Central memory CD8-positive, alpha-beta T cell (primary cell): ENCODE measurements at places on chromosomes 6 and 20.

DNA sequence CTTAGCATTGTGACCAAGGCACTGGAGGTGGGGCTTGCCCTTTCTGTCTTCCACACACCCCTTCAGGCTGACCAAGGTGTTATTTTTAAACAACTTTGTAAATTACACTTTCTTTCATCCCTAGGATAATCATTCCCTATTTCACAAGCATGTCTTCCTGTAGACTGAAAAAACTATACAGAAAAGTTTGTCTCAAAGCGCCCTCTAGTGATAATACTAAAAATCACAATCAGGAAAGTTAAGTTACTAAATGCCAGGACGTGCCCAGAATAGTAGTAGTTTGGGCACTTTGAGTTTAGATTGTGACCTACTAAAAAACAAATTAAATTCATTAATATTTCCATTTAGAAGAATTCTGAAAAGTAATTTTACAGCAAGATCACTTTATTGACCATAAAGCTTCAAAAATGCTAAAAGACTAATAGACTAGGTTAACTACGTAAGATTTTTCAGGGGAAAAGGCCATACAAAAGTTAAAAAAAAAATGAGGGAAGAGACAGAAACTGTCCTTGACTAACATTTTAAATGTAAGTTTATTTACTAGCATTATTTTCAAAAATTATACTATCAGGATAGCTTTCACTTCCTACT is 123.3 kb upstream of the DUSP22 start:
- no peak for DNase-seq
- H3K4me3 ChIP-seq: no peak overlapping the region
- H3K36me3 ChIP-seq: no peaks in the 10 kb centered on the region
- H3K27ac ChIP-seq: no peak overlapping the region

DNA sequence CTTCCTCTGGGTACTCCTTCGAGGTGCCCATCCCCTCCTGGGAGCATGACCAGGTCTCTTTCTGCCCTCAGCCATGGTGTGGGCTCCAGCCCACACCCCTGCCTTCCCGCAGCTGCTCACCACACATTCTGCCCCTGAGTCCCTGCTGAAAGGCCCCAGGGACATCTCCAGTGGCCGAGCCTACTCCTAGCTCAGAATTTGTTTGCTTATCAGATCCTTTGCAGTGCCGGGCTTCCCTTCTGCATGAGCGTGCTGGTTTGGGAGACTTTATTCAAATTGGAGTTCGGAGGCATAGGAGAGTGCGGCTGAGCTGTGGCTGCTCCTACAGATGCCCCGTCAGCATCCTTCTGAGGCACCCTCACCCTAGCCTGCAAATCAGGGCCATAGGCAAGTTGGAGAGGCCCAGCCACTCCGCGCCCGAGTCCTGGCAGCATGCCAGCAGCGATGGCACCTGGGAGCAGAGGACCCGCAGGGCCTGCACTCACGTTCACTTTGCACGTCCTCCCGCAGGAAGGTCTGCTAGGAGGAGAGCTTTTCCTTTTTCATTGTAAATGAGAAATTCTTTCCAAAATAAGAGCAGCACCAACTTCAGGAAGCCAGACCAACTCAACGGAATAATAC is 327.3 kb downstream of the QKI start:
- no peak overlapping the region for H3K4me3 ChIP-seq
- no peaks in the 10 kb centered on the region for H3K4me1 ChIP-seq
- H3K27me3 ChIP-seq: peaks cover 28% of the 10 kb centered on the region
- H3K36me3 ChIP-seq: no peaks in the 10 kb centered on the region

DNA sequence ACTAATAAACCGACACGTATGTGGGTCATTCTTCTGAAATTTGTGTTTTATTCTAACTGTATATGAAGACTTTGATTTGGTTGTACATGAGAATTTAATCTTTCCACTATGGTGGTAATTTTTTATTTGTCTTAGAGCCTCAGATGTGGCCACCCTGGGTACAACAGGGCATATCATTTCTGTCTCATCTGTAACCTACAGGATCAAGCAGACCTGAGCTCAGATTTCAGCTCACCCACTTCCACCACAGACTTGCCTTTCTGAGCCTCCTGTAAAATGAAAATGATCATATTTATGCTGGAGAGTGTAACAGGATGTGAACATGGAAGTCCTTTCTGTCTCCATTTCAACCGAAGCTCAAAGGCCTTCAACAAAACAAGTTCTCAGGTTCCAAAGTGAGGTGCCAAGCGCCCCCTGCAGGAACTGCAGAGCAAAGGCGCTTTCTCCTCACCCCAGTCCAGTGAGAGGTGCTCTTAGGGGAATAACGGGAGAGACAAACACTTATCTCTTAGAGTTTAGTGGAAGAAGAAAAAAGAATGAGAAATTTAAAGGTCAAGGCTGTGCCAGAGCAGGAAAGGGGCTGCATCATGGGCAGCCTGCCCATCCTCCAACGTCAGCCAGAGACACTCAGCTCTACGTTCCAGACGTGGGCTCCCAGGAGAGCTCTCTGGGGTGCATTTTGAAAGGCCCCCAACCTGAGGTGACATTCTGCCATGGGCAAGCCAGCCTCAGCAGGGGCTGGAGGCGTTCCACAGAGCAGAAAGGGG is 23.0 kb upstream of the CD24 start:
- H3K27me3 ChIP-seq: no peaks in the 10 kb centered on the region
- H3K4me1 ChIP-seq: peaks cover 5% of the 10 kb centered on the region
- no peaks in the 10 kb centered on the region for H3K36me3 ChIP-seq

DNA sequence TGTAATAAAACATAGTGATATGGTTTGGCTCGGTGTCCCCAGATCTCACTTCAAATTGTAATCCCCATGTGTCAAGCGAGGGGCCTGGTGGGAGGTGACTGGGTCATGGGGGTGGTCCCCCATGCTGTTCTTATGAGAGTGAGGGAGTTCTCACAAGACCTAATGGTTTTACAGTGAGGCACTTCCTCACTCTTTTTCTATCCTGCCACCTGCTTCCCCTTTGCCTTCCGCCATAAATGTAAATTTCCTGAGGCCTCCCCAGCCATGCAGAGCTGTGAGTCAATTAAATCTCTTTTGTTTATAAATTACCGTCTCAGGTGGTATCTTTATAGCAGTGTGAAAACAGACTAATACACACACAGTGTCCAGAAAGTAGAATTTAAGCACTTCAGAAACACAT is 78.5 kb downstream of the REPS1 start:
- no peak overlapping the region for H3K4me3 ChIP-seq
- H3K27me3 ChIP-seq: no peaks in the 10 kb centered on the region
- H3K36me3 ChIP-seq: peaks cover 49% of the 10 kb centered on the region
- H3K27ac ChIP-seq: no peak overlapping the region
- H3K4me1 ChIP-seq: no peaks in the 10 kb centered on the region

GRCh38 chr6:12679341-12679740 is 37.2 kb upstream of the PHACTR1 start:
- no peaks in the 10 kb centered on the region for H3K4me1 ChIP-seq
- DNase-seq: no peak
- no peak overlapping the region for H3K27ac ChIP-seq
- no peaks in the 10 kb centered on the region for H3K36me3 ChIP-seq
- peaks cover 14% of the 10 kb centered on the region for H3K27me3 ChIP-seq

- no peaks in the 10 kb centered on the region for H3K27me3 ChIP-seq
- no peak overlapping the region for H3K27ac ChIP-seq
- peaks cover 4% of the 10 kb centered on the region for H3K36me3 ChIP-seq
Observed at GRCh38 chr6:151088963-151089362, 150.8 kb upstream of the AKAP12 start.

DNA sequence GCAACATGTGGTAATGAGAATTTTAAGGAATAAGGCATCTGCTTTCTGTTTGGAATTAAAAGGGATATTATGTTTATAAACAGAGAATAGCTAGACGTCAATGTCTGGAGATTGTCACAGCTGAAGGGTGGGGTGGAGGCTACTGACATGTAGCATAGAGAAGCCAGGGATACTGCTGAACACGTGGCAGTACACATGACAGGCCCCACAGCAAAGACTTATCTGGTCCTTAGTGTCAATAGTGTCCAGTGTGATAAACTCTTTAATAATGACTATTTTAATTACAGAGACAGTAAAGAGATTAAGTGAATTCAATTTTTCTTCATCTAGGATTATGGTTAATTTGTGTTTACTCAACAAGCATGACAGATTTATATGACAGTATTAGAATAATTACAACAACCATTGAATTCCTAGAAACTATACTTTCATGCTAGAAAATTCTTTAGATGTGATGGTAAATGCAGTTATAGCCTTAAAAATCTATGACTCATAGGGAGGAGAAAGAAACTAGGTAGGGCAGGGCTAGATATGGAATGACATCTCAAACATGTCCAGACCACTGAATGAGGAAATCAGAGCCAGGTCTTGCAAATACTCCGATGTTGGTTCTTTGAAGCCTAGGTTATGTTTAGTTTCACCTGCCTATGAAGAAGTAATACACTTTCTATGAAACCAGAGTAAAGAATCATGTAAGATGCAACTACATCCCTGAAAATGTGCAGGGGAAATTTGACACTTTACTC is 399.5 kb downstream of the PHF3 start:
- no peaks in the 10 kb centered on the region for H3K27me3 ChIP-seq
- no peaks in the 10 kb centered on the region for H3K4me1 ChIP-seq
- no peak overlapping the region for H3K4me3 ChIP-seq
- H3K36me3 ChIP-seq: no peaks in the 10 kb centered on the region
- DNase-seq: no peak

DNA sequence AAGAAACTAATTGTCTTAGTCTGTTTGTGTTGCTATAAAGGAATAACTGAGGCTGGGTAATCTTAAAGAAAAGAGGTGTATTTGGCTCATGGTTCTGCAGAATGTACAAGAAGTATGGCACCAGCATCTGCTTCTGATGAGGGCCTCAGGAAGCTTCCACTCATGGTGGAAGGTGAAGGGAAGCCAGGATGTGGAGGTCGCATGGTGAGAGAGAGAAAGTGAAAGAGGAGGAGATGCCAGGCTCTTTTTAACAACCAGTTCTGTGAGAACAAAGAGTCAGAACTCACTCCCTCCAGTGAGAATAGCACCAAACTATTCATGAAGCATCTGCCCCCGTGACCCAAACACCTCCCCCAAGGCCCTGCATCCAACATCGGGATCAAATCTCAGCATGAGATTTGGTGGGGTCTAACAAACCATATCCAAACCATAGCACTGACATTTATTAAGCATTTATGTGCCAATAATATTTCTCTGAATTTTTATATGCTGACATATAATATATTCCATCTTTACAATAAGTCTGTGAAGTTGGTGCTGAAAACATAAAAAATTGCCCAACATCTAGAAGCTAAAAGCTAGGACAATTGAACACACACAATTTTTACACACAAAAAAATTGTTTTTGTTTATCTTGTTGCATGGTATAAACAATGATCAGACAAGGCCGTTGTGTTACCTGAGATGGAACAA is 29.2 kb upstream of the BTN3A2 start:
- H3K27me3 ChIP-seq: peaks cover 12% of the 10 kb centered on the region
- peaks cover 13% of the 10 kb centered on the region for H3K36me3 ChIP-seq

DNA sequence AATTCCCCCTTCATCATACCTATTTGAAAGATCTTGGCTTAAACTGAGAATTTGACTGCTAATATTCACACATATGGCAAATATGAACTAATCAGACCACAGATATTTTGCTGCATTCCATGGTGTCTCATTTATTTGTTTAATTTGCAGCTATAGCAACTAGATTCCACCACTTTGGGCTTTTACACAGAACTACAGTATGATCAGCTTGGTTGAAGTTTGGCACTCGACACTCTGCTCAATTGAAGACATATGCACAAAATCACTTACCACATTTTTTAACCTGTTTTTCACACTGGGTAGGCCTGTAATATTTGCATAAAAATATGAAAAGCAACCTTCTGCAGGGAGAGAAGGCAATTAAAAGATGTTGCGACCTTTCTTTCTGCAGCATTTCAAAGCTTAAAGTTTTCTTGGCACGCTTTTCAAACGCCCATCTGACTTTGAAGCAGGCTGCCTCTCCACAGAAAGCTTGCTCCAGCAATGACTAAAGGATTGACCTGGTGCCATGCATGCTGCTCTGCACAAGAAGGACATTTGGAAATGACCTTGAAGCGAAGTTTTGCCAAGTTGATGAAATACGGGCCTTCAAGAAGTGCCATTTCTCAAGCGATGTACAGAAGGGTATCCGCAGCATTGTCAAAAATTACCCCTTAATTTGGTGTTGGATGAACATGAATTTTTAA is 126.7 kb downstream of the AIG1 start:
- H3K27ac ChIP-seq: no peak overlapping the region
- no peaks in the 10 kb centered on the region for H3K4me1 ChIP-seq
- no peak for DNase-seq

GRCh38 chr6:11155589-11155988 is 44.1 kb upstream of the ERVFRD-1 start:
- H3K4me3 ChIP-seq: no peak overlapping the region
- no peak overlapping the region for H3K27ac ChIP-seq
- H3K36me3 ChIP-seq: no peaks in the 10 kb centered on the region
- H3K27me3 ChIP-seq: peaks cover 20% of the 10 kb centered on the region

DNA sequence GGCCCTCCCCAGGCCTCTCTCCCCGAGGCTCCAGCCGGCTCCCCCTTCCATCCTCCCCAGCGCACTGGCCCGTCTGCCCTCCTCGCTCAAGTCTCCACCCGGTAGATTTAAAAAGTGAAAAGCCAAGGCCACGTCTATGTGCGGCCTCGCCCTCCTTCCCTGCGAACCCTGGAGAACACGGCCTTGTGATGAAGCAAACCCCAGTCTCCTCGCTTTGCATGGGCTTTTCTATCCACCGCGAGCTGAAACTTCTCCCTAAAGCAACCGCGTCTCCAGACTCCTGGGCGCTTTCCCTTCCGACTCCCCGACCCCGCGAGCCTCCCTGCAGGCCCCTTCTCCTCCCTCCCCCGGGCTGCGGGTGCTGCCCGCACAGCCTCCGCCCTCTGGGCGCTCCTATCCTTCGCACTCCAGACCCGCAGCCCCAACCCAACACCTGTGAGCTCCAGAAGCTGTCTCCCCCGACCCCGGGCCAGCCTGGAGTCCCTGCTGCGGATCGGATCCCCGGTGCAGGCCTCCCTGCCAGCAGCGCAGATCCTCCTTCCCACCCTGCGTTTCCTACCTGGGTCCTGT is 265.2 kb upstream of the QKI start:
- H3K4me1 ChIP-seq: no peaks in the 10 kb centered on the region
- H3K4me3 ChIP-seq: no peak overlapping the region
- H3K27me3 ChIP-seq: peaks cover 20% of the 10 kb centered on the region
- no peak for DNase-seq

DNA sequence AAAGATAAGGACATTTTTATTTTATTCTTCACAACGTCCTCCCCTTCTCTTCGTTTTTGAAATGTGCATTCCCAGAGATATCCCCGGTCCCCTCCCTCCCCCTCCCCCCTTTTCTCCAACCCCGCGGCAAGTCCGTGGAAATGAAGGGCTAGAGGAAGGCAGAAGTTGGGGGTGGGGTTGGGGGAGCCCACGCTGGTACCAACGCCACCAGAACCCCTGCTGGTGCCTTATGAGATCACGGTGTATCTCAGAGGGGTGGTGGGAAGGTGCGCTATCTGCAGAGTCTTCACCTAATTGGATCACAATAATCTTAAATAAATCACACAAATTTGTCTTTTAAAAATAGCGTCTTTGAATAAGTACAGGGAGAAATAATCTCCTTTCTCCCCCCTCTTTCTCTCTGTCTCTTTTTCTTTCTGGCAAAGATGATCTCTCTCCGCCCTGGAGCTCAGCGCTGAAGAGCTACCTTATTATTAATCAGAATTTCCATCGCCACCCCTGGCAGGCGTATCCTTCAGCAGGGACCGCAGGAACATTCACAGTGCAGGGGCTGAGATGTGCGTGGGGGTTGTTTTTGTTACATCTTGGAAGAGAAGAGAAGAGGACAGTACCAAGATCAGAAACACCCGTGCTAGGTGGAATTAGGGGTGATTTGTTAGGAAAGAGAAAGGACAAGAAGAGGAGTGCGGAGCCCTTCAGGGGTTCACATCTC is 915 bp downstream of the CLVS2 start:
- H3K36me3 ChIP-seq: no peaks in the 10 kb centered on the region
- H3K27ac ChIP-seq: no peak overlapping the region
- no peak for DNase-seq
- H3K27me3 ChIP-seq: peaks cover 25% of the 10 kb centered on the region
- H3K4me1 ChIP-seq: no peaks in the 10 kb centered on the region
- no peak overlapping the region for H3K4me3 ChIP-seq
